ENCODE measurements at places on chromosomes 4 and X.
A peak's percentile ranks its signal among the peaks of the same experiment; 100 is the strongest.

- no peak for DNase-seq
These were observed 29.0 kb downstream of the LRBA start for GRCh38 chr4:150986085-150986484.

DNA sequence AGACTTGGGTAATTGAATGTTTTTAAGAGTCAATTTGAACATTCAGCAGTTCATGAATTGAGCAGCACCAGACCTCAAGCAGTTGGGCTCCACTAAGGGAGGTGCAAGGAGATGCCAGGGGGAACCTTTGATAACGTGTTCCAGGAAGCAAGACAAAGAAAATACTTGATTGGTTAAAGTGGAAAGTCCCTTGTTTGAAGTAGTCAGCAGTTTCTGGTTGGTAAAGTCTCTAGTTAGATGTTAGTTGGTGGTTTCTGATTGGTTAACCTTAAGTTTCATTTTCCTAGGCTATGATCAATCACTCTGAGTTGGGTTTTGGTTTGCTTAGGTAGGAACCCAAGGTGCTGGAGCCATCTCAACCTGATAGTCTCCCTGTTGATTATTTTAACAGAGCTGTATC is 4.0 kb downstream of the HERC6 start:
- no peak for DNase-seq

- DNase-seq, result no peak
These were observed 334.7 kb upstream of the NDST3 start for GRCh38 chr4:117699595-117699994.

DNA sequence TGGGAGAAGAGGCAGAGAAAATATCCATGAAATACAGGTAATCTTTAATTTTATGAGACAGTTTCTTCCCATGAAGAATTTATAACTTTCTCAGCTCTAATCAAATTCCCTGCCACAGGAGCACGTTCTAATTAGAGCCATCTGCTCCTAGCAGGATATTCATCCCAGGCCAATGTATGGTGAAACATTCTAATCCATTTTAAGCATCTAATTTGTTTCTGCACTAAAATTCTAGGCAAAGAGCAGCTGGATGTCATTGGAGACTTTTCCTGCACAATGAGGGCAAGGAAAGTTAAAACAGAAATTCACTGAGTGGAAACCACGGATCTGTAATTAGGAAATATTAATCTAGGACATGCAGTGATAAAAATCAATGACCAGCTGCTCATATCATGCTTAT is 107.7 kb upstream of the ZFP42 start:
- DNase-seq, result no peak

DNA sequence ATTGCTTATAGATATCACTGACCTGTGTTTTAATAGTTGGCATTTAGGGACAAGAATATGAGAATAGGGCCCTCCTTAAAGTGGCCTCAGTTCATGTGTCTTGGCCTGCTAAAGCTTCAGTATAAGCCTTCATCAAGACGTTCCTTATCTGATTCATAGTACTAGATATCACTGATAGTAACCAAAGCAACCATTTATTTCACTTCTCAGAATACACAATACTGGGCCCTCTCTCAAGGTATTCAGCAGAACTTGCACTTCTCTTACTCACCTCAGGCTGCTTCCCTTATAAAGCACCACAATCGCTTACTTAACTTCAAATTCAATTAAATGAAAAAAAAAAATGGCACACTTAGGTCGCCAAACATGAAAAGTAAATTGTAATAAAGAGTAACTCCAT is 259.4 kb upstream of the PCDH7 start:
- no peak for DNase-seq

GRCh38 chr4:80182237-80182866 is 15.0 kb upstream of the PRDM8 start:
- DNase-seq, result no peak

- DNase-seq, result no peak
These were observed 15.2 kb upstream of the RUFY3 start for GRCh38 chr4:70706516-70706915.

DNA sequence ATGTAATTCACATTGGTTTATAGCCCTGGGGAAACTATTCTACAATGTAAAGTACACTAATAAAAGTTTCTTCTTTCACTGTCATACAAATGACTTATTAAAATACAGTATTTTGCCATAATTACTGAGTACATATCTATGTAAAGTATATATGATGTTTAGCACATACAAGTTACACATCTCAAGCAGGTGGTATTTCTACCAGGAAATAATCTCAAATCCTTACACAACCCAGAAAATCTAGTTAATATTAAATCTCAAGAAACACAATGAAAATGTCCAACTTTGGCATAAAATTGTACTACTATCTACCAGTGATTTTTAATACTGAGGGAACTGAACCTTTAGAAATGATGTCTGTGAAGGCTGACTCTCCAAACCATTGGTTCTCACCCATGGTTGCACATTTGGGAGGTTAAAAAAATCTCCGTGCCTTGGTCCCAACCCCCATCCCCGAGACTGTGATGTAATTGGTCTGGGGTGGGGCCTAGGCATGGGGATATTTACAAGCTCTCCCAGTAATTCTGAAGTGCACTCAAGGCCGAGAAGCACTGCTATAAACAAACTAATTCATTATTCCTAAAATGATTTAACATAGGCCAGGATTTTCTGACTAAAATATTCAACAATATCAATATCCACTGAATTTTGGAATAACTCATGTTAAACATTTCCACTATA is 27.6 kb downstream of the MAP3K15 start:
- no peak for DNase-seq

- no peak for DNase-seq
These were observed 161.0 kb upstream of the ANKRD50 start for GRCh38 chr4:124873361-124874171.

DNA sequence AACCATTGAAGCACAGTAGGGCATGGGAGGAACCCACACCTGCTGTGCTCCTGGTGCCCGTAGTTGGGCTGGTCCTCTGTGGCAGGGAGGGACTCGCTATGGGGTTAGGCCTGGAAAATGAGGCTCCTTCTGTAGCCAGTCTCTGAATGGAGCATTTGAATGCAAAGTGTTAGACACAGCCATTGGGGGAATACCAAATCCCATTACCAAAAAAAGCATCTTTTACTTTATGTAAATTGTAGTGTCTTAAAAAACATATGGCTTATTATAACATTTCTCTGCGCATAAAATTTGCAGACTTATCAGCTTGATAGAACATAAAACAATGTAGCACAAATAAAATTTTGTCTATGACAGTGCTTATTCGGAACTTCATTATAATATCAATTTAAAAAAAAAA is 129.2 kb upstream of the PDLIM3 start:
- DNase-seq, result no peak

GRCh38 chrX:14235004-14235403 is 205.3 kb upstream of the GEMIN8 start:
- DNase-seq, result no peak

- DNase-seq, result no peak
These were observed 92.2 kb upstream of the SPRY1 start for GRCh38 chr4:123304151-123304964.

DNA sequence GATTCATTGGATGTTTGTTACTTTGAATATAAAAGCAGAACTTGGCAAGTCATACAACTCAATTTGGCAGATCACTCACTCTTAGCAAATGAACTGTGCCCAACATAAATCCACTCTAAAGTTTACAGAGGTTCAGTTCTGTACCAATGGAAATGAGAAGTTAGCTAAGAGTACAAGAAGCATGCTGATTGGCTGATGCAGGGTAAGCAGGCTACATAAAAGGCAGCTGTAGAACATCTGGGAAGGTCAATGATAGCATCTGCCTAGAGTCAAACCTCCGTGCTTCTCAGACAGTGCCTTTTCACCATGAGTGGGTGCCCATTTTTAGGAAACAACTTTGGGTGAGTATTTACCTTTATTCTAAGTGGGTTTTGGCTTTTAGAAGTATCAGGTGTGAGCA is at the start of gene TDO2:
Gene TDO2, plus strand, starts transcription at position 244 of the 400 bp plus-strand sequence. Its CDS starts 63 bp downstream, at position 307.
- no peak for DNase-seq

- DNase-seq, result peak; percentile 0
These were observed 82.4 kb upstream of the HPRT1 start for GRCh38 chrX:134377537-134377936.

- no peak for DNase-seq
These were observed 105.0 kb upstream of the PAQR3 start for GRCh38 chr4:79044141-79044659.

DNA sequence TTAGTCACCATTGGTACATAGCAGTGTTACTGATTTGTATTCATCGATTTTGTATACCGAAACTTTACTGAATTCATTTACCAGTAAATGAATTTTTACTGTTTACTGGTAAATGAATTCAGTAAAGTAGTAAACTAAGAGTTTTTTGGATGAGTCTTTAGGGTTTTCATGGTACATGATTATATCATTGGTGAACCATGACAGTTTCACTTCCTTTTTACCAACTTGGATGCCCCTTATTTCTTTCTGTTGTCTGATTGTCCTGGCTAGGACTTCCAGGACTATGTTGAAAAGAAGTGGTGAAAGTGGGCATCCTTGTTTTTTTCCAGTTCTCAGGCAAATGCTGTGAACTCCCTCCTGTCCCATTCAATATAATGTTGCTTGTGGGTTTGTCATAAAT is 494.9 kb downstream of the GALNTL6 start:
- no peak for DNase-seq

- DNase-seq, result no peak
These were observed 186.6 kb upstream of the GNPDA2 start for GRCh38 chr4:44912980-44913379.

- peak; percentile 45 for DNase-seq
These were observed 44.7 kb downstream of the GPRASP3 start for GRCh38 chrX:102765217-102765616.

DNA sequence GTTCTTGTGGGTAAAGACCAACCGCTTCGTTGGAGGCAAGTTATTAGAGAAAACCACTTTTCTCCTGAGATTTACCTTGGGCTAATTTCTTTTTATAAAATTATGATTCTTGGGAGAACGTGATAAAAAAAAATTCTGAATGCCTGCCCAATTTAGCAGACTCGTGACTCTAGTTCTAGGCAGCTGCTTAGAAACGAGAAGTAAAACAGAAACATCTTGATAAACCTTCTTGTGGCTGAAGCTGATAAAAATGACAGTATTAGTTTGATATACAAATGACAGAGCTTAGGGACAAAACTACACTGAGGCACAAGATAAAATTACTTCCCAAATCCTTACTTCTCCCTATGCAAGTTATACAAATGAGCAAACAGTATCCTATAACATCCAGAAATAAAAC is 458.9 kb upstream of the TEX13C start:
- no peak for DNase-seq

DNA sequence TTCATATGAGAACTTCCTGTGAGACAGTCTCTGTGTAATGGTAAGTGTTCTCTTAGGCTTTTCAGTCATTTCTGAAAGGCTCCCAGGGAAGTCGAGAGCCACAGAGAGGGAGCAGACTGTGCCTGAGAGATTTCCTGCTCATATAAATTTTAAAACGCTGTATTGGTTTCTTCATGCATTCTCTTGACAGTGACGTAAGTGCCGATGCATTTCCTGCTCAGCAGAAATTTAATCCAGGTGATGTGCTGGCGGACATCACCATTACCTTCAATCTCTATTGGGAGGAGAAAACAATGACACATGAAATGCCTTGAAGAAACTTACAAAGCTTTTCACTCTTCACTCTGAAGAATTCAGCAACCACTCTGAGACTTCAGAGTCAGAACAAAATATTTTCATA is 383.6 kb downstream of the BMPR1B start:
- no peak for DNase-seq

- DNase-seq, result no peak
These were observed 761.8 kb downstream of the FAM133A start for GRCh38 chrX:94435799-94436198.

DNA sequence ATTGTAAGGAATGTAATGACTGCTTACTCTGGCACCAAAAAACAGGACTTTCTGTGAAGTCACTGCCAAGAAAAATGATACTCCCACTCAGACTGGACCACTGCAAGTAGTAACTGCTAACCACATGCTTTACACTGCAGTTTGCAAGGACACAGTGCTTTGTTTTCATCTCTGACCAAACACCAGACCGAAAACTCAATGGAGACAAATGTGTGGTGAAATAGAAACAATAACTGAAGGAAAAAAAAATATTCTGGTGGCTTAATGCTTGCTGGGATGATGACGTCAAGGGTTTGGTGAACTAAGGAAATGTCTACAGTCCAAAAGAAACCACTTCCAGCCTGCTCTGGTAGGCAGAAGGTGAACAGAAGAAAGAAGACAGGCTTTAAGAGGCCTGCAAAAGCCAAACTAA is 13.2 kb downstream of the GPC4 start:
- no peak for DNase-seq

DNA sequence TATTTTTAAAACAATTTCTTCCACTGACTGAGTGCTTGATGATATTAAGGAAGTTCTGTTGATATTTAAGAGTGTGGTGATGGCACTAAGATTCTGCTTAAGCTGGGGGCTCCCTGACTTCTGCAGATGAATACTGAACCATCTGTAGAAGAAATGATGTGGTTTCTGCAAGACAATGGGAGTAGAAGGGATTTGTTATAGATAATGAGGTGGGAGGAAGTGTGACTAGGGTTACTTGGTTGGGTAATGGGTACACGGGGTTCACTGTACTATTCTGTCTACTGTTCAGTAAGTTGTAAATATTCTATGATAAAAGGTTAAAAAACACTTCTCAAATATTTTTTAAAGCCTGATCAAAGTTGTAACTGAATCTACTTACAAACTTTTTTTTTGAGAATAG is 60.9 kb upstream of the TXK start:
- DNase-seq, result no peak

All from amniotic stem cell (primary cell).